Body of pancreas (tissue), 4 donors: ENCODE measurements at places on chromosomes 3 and 15. TPM values are rescaled to one million over a fixed set of nuclear protein-coding genes. Genes with fewer than 3 reads are reported as not detected.

DNA sequence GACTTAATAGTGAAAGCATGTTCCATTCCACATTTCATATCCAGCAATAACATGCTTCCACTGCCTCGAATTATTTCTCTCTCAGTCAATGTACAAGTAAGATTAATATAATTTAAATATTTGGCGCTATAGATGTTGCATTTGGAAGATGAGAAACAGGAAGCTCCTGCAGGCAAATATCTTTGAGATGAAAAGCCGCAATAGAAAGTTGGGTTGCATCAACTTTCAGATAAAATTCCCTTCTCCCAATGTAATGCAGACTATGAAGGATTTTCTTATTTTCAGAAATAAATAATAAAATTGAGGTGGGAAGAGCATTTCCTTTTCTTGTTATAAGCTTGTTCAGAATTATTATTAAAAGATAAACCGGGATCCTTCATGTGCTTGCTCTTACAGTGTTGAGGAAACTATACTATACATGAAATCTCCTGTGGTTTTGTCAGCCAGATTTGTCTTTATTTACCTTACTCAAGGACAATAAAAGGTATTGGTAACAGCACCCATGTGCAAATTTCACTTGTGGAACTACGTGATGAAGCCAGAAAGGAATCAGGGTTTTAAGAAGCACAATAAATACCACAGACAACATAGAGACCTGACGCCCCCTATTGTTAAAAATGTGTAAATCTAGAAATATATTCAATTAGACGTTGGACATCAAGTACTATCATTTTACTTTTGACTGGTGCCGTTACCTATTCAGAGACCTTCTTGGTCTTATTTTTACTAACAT is 307.0 kb downstream of the ARPP21 start:
- no peak overlapping the region for H3K27ac ChIP-seq
- no peaks in the 10 kb centered on the region for H3K36me3 ChIP-seq
- DNase-seq, result no peak
- H3K27me3 ChIP-seq, result no peaks in the 10 kb centered on the region
- H3K4me1 ChIP-seq, result no peaks in the 10 kb centered on the region

- no peaks in the 10 kb centered on the region for H3K36me3 ChIP-seq
- H3K4me3 ChIP-seq, result no peak overlapping the region
- DNase-seq, result no peak
These were observed 1.7 kb upstream of the HACD3 start for GRCh38 chr15:65528461-65529060.

DNA sequence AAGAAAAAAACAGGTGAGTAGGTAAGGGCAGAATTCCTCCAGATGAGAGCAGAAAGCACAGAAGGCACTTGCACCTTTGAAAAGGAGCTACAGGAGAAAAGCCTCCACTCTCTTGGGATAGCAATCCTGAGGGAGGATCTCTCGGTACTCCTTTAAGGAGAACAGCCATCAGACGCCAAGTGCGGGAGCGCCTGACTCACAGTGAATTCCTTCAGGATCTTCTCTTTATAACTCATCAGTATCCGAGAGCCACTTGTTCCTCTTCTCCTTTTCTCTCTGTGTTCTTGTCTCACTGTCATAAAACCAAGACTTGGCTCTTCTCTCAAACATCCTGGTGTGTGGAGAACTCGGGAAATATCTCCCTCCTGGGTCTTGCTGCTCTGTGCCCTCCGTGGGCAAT is 10.1 kb upstream of the GOLGA8J start:
- no peak overlapping the region for H3K27ac ChIP-seq
- H3K4me1 ChIP-seq, result no peaks in the 10 kb centered on the region
- H3K27me3 ChIP-seq, result no peaks in the 10 kb centered on the region
- H3K4me3 ChIP-seq, result no peak overlapping the region
- no peak for DNase-seq

DNA sequence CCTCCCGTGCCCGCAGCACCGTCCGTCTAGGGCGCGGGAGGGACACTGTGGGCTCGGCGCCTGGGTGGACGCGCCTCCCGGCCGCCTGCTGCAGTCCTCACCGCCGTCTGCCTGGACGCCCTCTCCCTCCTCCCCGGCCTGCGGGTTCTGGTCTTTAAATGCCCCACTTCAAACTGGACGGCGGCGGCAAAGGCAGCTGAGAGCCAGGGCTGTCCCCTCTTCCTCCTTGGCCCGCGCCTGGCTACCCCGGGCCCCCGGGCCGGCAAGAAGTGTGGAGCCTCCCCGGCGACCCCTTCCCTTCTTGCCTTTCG is 426 bp downstream of the CBLB start:
- peak; percentile 60 for DNase-seq
- peak overlapping the region; percentile 96 for H3K27ac ChIP-seq
- H3K27me3 ChIP-seq, result no peaks in the 10 kb centered on the region
- peaks cover 31% of the 10 kb centered on the region for H3K4me1 ChIP-seq
- peak overlapping the region; percentile 93 for H3K4me3 ChIP-seq

GRCh38 chr3:50320853-50321335 is 1.7 kb downstream of the HYAL2 start:
- H3K4me3 ChIP-seq, result no peak overlapping the region
- DNase-seq, result peak; percentile 84
- peaks cover 60% of the 10 kb centered on the region for H3K4me1 ChIP-seq
- peak overlapping the region; percentile 97 for H3K27ac ChIP-seq
- H3K36me3 ChIP-seq, result no peaks in the 10 kb centered on the region

DNA sequence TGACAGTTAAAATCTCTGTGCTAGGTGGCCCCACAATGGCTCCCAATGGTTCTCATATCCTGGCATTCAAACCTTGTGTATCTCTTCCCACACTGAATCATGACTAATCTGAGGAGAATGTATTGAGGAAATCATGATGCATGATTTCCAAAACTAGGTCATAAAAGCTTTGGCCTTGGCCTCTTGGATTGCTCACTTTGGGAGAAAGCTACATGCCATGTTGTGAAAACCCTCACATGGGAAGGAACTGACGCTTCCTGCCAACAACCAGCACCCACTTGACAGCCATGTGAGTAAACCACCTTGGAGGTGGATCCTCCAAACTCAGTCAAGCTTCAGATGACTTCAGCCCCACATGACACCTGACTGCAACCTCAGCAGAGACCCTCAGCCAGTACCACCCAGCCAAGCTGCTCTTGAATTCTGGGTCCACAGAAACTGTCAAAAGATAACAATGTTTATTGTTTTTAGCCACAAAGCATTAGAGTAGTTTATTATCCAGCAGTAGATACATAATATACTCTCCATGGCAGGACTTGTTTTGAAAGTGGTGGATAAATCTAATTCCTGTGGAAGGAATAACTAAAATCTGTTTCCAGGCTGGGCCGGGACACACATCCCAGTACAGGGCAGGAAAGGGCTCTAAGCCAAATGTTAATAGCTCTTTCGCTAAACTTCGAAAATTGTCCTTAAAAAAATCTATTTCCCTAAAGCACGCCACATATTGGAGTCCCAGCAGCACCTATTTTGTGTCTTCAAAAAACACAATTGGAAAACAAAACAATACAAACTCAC is 1.0 kb upstream of the ZNF620 start:
- H3K27me3 ChIP-seq, result no peaks in the 10 kb centered on the region
- peaks cover 19% of the 10 kb centered on the region for H3K4me1 ChIP-seq
- H3K36me3 ChIP-seq, result no peaks in the 10 kb centered on the region
- H3K27ac ChIP-seq, result peak overlapping the region; percentile 77

DNA sequence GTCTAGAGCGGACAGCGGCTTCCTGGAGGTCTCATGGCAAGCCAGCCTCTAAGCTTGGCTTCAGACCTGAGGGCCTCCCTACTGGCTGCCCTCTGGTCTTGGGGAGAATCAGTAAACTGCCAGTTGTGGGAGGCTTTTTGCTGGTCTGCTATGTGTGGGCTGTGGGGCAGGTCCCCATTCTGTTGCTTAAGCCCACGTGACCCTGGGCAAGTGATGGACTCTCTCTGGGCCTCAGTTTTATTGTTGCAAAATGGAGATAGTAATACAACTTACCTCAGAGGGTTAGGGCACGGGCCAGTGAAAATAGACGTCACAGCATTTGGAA is 61.7 kb downstream of the SLC6A6 start:
- H3K27me3 ChIP-seq, result no peaks in the 10 kb centered on the region
- no peaks in the 10 kb centered on the region for H3K36me3 ChIP-seq
- DNase-seq, result no peak
- no peak overlapping the region for H3K27ac ChIP-seq
- no peak overlapping the region for H3K4me3 ChIP-seq
- H3K4me1 ChIP-seq, result peaks cover 30% of the 10 kb centered on the region

- H3K4me3 ChIP-seq, result no peak overlapping the region
- no peaks in the 10 kb centered on the region for H3K36me3 ChIP-seq
- H3K4me1 ChIP-seq, result no peaks in the 10 kb centered on the region
- no peaks in the 10 kb centered on the region for H3K27me3 ChIP-seq
- H3K27ac ChIP-seq, result no peak overlapping the region
These were observed 43.5 kb downstream of the KLF15 start for GRCh38 chr3:126313580-126314304.

Gene GP5
- total RNA-seq, result not detected

Gene MAP6D1
- 0.99 TPM for total RNA-seq

Gene CYP8B1
- not detected for total RNA-seq

Gene TM4SF4
- 149 TPM for total RNA-seq

Gene PRICKLE2
- total RNA-seq, result 41.5 TPM

Gene SUCNR1
- 0.26 TPM for total RNA-seq

DNA sequence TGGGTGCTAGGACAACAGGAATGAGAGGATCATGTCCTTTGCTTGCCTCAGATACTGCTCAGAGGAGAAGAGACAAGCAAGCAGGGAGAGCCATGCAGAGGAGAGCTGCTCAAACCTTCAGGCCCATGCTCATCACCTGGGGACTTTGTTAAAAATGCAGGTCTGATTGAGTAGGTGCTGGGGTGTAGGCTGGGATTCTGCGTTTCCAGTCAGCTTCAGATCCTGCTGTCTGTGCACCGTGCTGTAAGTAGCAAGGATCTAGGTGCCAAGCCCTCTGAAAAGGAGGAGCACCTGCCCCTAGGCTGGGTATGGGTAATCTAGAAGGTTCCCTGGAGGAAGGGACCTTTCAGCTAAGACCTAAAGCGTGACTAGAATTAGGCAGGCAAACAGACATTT is 7.3 kb downstream of the FLNB start:
- DNase-seq, result no peak
- H3K36me3 ChIP-seq, result no peaks in the 10 kb centered on the region
- H3K27ac ChIP-seq, result no peak overlapping the region
- H3K4me1 ChIP-seq, result peaks cover 96% of the 10 kb centered on the region

DNA sequence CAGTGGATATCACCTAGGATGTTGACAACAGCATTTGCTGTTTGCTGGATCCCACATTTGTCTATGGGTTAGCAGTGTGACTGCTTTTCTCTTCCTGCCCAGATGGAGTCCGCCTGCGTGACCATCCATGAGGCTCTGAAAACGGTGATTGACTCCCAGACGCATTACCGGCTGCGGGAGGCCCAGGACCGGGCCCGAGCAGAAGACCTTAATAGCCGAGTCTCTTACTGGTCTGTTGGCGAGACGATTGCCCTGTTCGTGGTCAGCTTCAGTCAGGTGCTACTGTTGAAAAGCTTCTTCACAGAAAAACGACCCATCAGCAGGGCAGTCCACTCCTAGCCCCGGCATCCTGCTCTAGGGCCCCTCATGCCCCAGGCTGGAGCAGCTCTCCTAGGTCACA is 11.0 kb downstream of the TMED3 start:
- no peak for DNase-seq
- no peak overlapping the region for H3K4me3 ChIP-seq
- no peak overlapping the region for H3K27ac ChIP-seq
- H3K4me1 ChIP-seq, result peaks cover 5% of the 10 kb centered on the region
- H3K27me3 ChIP-seq, result no peaks in the 10 kb centered on the region

GRCh38 chr3:87973906-87974305 is 84.9 kb downstream of the CGGBP1 start:
- no peak overlapping the region for H3K4me3 ChIP-seq
- H3K36me3 ChIP-seq, result no peaks in the 10 kb centered on the region
- H3K4me1 ChIP-seq, result no peaks in the 10 kb centered on the region
- no peak for DNase-seq
- H3K27me3 ChIP-seq, result no peaks in the 10 kb centered on the region
- no peak overlapping the region for H3K27ac ChIP-seq

- DNase-seq, result peak; percentile 86
- H3K27ac ChIP-seq, result peak within 1 kb of the TSS; percentile 98
- peak within 1 kb of the TSS; percentile 65 for H3K4me3 ChIP-seq
These were observed at the start of gene DHX30 for GRCh38 chr3:47802734-47803479. Gene DHX30 (plus strand): TSS chr3:47803138. CDS start chr3:47810684, 7,546 bp downstream.

DNA sequence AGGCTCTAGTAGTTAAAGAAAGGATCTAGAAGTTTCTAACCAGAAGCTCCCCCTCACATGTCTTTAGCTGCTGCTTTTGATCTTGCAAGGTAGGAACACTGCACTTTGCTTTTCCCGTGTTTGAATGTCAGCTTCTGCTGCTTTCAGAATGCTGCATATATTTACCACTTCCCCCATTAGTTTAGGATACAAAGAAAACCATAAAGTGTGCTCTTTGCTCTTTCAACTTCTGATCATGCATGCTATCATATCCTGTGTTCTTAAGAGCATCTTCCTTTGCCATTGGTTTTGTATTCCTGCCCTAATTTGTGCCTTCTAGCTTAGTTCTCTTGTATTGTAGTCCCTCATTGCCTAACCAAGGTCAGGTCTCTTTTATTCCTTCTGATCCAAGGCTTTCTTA is 43.3 kb downstream of the ZNF609 start:
- no peaks in the 10 kb centered on the region for H3K27me3 ChIP-seq
- H3K4me1 ChIP-seq, result peaks cover 44% of the 10 kb centered on the region
- DNase-seq, result no peak
- peaks cover 2% of the 10 kb centered on the region for H3K36me3 ChIP-seq
- H3K4me3 ChIP-seq, result no peak overlapping the region
- no peak overlapping the region for H3K27ac ChIP-seq

GRCh38 chr15:25778161-25778560 is 85.0 kb downstream of the ATP10A start:
- no peak overlapping the region for H3K27ac ChIP-seq
- H3K27me3 ChIP-seq, result no peaks in the 10 kb centered on the region
- no peak overlapping the region for H3K4me3 ChIP-seq
- no peaks in the 10 kb centered on the region for H3K36me3 ChIP-seq
- no peaks in the 10 kb centered on the region for H3K4me1 ChIP-seq
- DNase-seq, result no peak

GRCh38 chr15:35466476-35466875 is 79.5 kb downstream of the DPH6 start:
- H3K4me1 ChIP-seq, result no peaks in the 10 kb centered on the region
- H3K36me3 ChIP-seq, result no peaks in the 10 kb centered on the region
- no peak overlapping the region for H3K4me3 ChIP-seq
- DNase-seq, result no peak

DNA sequence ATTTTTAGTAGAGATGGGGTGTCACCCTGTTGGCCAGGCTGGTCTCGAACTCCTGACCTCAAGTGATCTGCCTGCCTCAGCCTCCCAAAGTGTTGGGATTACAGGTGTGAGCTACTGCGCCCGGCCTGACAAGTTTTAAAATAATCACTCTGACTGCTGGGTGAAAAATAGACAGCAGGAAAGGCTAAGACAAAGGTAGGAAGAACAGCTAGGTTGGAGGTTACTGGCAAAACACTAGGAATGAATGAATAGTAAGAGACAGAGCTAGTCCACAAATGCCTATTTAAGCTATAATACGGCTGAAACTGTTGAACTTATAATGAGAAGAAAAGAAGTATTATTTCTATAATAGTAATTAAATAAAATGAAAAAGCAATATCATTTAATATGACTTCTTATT is 46.7 kb upstream of the RAP2B start:
- H3K4me3 ChIP-seq, result no peak overlapping the region
- H3K36me3 ChIP-seq, result no peaks in the 10 kb centered on the region
- no peak for DNase-seq
- no peak overlapping the region for H3K27ac ChIP-seq
